ENCODE measurements at places on chromosomes 6 and 20.

GRCh38 chr6:79305020-79305419 lies 70.5 kb upstream of the HMGN3 start:
- no peak for DNase-seq

DNA sequence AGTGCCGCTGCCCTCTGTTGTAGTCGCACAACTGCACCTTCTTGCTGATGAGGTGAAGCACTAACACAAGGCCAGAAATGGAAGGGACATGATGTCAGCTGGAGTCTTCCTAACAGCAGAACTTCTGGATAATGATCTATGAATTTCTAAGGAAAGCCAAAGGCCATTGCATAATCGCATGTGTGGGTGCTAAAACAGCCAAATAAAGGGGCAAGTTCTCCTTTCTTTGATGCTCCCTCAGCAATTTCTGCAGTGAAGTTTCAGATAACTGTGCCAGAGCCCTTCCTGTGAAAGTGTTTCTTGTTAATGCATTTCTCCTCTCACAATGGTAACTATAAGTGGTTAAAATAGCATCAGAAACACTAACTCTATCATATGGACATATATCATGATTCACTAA lies 8.0 kb upstream of the F13A1 start:
- DNase-seq = no peak

GRCh38 chr6:168515376-168515775 lies 74.4 kb downstream of the SMOC2 start:
- DNase-seq = no peak

DNA sequence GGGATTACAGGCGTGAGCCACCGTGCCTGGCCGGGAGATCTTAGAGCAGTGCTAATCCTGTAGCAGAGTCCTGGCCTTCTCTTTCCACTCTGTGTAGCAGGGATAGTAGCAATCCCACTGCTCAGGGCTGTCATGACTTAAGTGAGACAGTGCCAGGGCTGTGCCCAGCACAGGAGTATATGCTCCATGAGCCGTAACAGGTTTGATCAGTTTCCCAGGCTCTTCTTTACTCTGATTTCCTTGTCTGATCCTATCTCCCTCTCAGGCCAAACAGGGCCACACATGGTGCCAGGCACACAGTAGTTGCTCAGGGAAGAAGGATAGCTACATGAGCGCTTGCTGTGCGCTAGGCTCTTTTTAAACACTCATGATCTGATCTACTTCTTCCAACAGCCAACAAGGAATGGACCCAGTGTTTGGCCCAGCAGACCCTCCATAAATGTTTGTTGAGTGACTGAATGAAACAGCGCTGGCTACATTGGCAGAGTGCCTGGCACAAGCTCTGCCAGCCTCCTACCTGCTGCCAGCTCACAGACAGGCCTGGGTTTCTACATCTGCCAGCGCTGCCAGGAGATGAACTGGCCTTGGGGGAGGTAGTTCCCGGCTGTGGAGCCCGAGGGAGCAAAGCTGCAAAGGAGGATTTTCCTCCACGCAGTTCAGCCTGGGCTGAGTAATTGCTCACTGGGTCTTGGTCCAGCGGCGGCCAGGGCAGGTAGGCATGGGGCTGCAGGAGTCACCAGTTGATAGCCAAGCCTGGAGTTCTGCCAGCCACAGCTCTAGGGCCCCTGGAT lies 36.9 kb downstream of the SNAI1 start:
- DNase-seq = no peak

- no peak for DNase-seq
These were observed 124.3 kb downstream of the CDKAL1 start for GRCh38 chr6:20658516-20658915.
